ENCODE measurements at places on chromosomes 1 and 21. TPM values are rescaled to one million over a fixed set of nuclear protein-coding genes. Genes with fewer than 3 reads are reported as not detected.

Gene ATP13A2
- total RNA-seq = 18.3 TPM

GRCh38 chr1:67683316-67683715 is 1.7 kb upstream of the GADD45A start:
- peak; percentile 84 for DNase-seq

- DNase-seq = no peak
Measured at GRCh38 chr1:198865319-198865718, 226.5 kb downstream of the PTPRC start.

DNA sequence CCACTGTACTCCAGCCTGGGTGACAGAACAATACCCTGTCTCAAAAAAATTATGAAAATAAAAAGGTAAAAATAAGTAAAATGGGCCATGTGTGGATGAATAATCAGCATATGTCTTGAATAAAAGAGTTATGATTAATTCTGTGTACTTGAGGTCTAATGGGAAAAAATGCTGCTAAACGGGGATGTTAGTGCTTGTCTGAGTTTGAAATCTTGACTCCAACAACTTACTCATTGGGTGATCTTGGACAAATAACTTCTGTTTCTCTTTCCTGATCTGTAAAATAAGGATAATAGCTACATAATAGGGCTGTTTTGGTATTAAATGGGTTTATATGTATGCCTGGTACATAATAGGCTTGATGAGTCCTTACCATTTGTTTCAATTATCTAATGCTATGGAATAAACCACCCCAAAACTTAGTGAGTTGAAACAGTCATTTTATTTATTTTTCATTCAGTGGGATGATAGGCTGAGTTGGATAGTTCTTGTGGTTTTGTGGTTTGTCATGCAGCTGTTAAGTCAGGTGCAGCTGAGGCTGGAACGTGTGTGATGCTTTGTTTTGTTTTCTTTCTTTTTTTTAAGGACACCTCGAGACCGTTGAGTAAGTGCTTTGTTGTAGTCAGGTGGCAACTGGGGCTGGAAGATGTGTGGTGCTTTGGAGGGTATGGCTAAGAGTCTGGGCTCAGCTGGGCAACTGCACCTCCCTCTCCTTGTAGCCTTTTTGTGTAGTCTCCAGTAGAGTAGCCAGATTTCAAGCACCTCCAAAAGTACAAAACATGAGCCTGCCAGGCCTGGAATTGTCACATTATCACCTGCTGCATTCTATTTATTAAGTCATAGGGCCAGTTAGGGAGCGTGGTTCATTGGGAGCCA is 4.9 kb downstream of the MDM4 start:
- peak; percentile 86 for DNase-seq

Gene WDR64
- not detected for total RNA-seq

Gene FLG2
- total RNA-seq = not detected

- peak; percentile 33 for DNase-seq
Measured at GRCh38 chr1:46067652-46068051, 64.8 kb downstream of the PIK3R3 start.

Gene CDC42
- 550 TPM for total RNA-seq

Gene KIF14
- total RNA-seq = 19.3 TPM

GRCh38 chr1:216478238-216478637 is 55.0 kb upstream of the USH2A start:
- DNase-seq = no peak

DNA sequence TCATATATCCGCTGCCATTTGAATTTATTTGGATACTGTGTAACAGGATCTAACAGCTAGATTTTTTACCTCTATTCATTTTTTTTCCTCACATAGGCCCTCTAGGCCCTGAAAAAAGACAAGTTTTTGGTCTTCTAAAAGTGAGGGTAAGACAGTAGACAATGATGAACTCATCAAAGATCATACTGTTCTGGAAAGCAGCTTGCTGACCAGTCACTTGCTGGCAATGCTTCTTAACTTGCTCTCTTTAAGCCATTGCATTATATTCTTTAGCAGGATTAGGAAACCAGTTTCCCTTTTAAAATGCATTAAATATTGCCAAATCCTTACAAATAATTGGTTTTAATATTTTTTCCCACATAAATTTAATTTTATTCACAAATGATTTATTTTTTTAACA is 65.5 kb downstream of the SYT14 start:
- no peak for DNase-seq

GRCh38 chr1:11340233-11340632 is 67.2 kb downstream of the UBIAD1 start:
- DNase-seq = no peak

GRCh38 chr21:35142036-35142815 is 93.1 kb upstream of the RUNX1 start:
- peak; percentile 84 for DNase-seq

GRCh38 chr1:10866321-10867093 is 70.1 kb upstream of the CASZ1 start:
- peak; percentile 21 for DNase-seq

DNA sequence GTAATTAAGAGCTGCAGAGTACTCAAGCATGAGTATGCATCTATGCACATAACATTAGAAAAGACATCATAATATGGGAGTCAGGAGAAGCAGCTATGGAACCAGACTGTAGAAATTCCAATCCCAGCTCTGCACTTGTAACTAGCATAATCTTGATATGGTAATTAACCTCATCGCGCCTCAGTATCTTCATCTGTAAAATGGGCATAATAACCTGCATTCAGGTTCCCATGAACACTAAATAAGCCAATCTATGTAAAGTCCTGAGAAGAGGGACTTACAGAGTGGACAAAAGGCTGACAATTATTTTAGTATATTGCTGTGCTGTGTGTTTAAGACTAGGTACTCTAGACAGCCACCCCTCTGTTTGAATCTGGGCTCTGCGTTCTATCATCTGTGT is 318.9 kb upstream of the USP25 start:
- DNase-seq = no peak

DNA sequence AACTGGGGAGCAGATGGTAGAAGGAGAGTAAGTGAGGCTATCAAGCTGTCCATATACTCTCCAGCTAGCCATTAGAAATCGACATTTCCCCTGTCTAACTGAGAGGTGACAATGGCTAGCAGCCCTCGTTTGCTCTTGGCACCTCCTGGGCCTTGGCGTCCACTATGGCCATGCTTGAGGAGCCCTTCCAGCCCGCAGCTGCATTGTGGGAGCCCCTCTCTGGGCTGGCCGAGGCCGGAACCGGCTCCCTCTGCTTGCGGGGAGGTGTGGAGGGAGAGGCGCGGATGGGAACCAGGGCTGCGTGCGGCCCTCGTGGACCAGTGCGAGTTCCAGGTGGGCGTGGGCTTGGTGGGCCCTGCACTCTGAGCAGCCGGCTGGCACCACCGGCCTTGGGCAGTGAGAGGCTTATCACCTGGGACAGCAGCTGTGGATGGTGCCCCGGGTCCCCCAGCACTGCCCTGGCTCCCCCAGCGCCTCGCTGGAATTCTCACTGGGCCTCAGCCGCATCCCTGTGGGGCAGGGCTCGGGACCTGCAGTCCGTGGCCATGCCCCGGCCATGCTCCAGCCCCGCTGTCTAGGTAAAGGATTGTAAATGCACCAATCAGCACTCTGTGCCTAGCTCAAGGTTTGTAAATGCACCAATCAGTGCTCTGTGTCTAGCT is 56.2 kb upstream of the PARP1 start:
- no peak for DNase-seq

DNA sequence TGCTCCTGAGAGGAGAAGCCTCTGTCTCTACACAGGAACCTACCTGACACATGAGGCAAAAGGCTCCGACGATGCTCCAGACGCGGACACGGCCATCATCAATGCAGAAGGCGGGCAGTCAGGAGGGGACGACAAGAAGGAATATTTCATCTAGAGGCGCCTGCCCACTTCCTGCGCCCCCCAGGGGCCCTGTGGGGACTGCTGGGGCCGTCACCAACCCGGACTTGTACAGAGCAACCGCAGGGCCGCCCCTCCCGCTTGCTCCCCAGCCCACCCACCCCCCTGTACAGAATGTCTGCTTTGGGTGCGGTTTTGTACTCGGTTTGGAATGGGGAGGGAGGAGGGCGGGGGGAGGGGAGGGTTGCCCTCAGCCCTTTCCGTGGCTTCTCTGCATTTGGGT is 3.9 kb upstream of the ACKR1 start:
- DNase-seq = no peak

Gene RAB3B
- total RNA-seq = 7.4 TPM

DNA sequence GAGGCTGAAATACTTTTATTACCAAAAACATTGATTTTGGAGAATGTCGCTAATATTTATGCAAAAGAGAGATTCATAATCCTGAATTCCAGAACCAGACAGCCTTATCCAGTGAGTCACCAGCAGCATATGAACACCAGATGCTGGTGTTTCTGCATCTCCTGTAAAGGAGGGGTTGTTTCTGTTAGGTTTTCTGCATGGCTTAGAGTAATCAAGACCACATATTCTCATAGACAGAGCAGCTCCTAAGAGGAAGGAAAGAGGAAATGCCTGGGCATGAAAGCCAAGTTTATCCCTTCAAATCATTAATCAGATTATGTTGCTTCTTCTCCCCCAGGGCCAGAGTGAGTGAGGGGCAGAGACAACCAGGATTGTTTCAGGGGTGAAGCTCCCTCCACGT is 86.2 kb downstream of the NGF start:
- DNase-seq = peak; percentile 81

DNA sequence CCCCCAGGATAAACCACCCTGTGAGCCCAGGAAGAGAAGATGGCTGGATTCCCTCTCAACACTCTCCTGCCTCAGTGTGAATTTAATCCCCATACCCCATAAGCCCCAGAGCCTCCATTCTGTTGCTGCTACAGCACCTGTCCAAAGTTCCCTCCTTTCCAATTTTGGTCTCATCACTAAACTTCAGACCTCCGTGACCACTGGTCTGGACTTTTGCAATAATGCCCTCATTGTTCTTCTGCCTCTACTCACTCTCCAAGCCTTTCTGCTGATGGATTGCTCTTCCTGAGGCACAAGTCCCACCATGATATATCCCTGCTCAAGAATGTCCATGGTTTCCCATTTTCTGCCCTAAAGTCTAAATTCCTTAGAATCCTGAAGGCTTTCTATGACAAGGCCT is 83.2 kb downstream of the CD58 start:
- DNase-seq = no peak

Gene LIN28A
- total RNA-seq = not detected

GRCh38 chr1:155940993-155941844 is at the start of gene RXFP4:
Gene RXFP4, plus strand, starts transcription at chr1:155941638. Its CDS starts 72 bp downstream, at chr1:155941710.
- peak; percentile 16 for DNase-seq

Data from M059J (cell line).